ENCODE measurements at places on chromosomes 11 and 22. TPM values are rescaled to one million over a fixed set of nuclear protein-coding genes. Genes with fewer than 3 reads are reported as not detected.

DNA sequence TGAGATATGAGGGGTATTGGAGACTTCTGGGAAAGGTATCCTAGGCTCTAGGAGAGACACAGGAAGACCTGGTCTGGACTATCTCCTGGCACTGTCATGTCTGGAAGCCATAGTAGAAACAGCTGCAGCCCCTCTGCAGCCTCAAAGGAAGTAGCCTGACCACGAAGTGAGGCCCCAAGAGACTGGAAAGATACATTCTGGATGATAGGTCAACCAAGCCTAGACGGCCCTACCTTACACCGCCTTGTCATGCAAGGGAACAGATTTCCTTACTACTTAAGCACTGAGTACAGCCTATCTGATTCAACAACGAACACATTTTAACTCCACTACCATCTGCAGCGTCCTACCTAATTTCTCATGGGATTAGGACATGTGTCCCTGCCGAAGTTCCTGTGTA, 31.1 kb downstream of the UQCR10 start:
- no peak for DNase-seq

DNA sequence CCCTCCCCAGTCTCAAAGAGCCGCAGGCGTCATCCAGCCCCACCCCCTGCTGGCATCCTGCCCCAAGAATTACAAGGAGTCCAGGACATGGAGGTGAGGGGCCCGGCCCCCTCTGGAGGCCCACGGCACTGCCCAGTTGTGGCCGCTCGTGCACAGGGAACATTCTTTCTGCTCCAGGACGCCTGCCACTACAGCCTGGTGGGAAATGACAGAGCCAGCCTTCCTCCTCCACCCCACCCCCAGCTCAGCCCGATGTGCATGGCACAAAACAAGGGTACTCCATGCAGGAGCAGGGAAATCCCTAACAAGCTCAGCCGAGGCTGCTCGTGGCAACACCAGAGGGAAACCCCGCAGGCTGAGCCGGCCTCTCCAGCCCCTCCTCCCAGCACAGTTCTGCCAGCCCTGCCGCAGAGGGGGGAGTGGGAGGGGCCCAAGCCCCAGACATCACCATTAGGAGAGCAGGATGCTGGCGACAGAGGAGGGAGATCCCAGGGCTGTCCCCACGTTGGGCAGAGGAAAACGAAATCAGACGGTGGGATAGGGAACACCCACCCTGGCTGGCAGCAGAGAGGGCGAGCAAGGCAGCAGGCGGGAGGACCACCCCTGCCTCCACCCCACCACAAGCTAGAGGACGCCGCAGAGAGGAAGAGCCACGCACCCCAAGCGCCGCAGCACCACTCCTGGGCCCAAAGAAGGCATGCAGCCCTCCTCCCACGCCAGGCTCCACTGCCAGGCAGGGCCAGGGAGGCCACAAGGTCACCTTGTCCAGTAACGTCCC, 10.0 kb downstream of the IGSF9B start:
- no peak for DNase-seq

APOC3 gene
- total RNA-seq = 2,825 TPM

- DNase-seq = no peak
These were observed 20.8 kb downstream of the SELENOO start for GRCh38 chr22:50221410-50222300.

DNA sequence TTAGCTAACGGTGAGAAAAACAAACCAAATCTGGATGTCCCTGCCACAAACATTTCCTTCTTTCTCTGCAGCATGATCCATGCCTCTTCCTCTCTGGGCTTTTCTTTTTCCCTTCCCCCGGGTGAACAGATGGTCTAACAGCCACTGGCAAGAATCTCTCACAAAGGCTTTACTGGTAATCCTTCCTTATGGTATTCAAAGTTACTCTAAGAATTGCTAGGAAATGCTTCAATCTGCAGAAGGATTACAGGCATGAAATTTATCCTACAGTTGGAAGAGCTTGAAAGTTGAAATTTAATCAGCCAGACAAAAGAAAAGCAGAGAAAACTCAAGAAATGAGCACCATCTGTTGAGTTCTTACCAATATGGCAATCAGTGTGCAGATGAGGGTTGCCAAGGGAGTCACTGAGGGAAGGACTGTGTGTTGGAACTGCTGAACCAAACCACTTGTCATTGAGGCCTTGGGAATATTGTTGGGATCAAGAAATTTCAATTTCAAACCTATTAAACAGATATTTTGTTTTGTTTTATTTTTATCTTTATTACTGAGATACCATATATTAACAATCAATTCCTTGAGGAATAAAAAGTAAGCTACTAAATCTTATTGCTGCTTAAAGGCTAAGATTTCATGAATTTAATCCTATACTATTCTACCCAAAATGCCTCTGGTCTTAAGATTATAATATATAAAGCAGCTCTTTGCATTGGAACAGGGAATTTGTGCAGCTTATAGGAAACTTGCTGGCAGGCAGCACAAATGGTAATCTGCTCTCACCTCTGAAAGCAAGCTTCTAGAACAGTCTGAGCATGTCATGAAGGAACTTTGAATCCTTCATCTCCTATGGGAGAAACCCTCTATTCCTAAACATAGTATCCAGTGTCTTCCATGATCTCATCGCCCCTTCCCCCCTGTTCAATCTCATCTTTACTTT, 29.7 kb upstream of the NDUFC2 start:
- DNase-seq = no peak

- peak; percentile 33 for DNase-seq
These were observed 380 bp downstream of the C11orf96 start for GRCh38 chr11:43942662-43943371.

BTBD18 gene
- not detected for total RNA-seq

DNA sequence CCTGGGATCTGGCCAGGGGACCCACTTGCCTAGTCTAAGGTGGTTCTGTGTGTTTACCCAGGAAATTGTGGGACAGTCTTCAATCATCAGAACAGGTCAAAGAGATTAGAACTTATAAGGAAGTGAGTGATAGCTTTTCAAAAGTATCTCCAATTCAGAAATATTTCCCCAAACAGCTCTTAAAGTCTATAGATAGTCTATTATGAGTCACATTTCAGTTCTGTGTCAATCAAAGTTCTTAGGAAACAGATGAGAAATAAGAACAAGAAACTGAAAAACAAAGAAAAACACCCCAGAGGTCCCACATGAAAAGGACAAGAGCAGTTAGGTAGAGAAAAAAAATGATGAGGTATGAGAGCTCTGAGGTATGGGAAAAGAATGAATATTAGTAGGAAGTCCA, 381.4 kb upstream of the MPPED2 start:
- DNase-seq = no peak

DNA sequence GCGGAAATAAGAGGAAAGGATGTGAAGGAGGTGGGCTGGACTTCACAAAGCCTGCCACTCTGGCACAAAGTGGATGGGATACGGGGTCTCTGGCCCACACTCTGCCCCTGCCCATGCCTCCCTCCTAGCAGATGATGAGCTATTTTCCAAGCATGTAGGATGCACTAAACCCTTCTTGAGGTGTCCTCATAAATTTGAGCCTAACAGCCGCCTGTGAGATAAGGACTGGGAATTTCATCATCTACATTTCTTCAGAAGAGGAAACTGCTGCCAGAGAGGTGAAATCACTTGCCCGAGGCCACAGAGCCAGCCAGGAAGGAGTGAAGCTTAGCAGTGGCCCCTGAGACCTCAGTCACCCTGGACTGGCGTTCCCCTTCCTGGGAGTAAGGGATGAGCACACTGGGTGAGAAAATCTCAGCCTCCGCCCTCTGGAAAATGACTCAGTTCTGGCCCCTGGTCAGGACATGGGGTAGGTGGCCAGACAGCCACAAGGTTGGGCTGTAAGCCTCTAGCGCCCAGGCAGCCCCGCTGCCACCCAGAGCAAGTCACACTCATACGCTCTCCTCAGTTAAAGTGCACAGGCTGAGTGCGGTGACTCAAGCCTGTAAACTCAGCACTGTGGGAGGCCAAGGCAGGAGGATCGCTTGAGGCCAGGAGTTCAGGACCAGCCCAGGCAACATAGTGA, 27.9 kb downstream of the MB start:
- DNase-seq = peak; percentile 71

GRCh38 chr11:131666006-131666405, 295.6 kb downstream of the NTM start:
- DNase-seq = no peak

DNA sequence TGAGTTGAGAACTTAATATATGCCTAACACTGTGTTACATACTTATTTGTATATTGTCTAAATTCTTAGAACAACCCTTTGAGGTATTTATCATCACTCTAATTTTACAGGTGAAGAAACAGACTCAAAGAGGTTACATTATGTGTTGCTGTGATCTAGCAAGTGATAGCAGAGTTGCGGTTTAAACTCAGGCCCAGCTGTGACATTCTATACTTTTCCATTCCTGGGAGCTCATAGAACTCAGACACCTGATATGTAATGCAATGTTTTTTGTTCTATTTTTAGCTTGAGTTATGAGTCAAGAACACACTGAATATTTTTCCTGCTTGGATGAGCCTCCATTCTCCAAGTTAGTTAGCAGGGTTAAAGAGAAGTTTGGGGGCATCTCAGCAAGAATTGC, 449.7 kb upstream of the DDI1 start:
- DNase-seq = no peak

LARGE1 gene
- total RNA-seq = 23.6 TPM

RCOR2 gene
- total RNA-seq = 4.4 TPM

Measured in hepatocyte (in vitro differentiated cells).